Bronchial epithelial cell (primary cell): ENCODE measurements at places on chromosomes 6 and 20. TPM values are rescaled to one million over a fixed set of nuclear protein-coding genes. Genes with fewer than 3 reads are reported as not detected.

Gene DCDC2
- total RNA-seq, result under 0.01 and 0.13 TPM in 2 replicates

GRCh38 chr6:132768051-132768517 is 10.4 kb upstream of the VNN2 start:
- peak; percentile 65 for DNase-seq

GRCh38 chr6:6624269-6624990 is 35.9 kb downstream of the LY86 start:
- DNase-seq, result no peak

GRCh38 chr6:45737331-45738056 is 278.2 kb downstream of the CLIC5 start:
- DNase-seq, result no peak

DNA sequence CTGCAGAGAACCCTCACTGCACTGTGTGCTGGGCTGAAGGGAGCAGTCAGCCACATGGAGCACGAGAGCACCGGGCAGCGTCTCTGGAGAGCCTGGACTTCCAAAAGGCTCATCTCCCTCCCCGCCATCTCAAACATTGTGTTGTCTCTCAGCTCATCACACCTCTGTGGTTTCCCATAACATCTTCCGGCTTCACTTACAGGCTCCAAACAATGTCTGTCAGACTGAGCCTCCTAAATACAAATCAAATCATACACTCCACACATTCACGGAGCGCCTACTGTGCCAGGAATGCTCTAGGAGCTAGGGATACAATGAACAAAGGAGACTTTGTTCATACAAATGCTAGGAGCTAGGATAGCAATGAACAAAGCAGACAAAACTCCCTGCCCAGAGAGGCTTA is 398.0 kb downstream of the RNGTT start:
- DNase-seq, result no peak

GRCh38 chr6:33160728-33161344 is 31.4 kb downstream of the COL11A2 start:
- DNase-seq, result peak; percentile 27
